SJSA1 (cell line): ENCODE measurements at places on chromosomes 4 and X. TPM values are rescaled to one million over a fixed set of nuclear protein-coding genes. Genes with fewer than 3 reads are reported as not detected.

GRCh38 chr4:6873291-6873690 is 36.3 kb upstream of the TBC1D14 start:
- no peaks in the 10 kb centered on the region for H3K27me3 ChIP-seq
- no peaks in the 10 kb centered on the region for H3K4me1 ChIP-seq
- no peak for DNase-seq
- H3K27ac ChIP-seq = no peak overlapping the region

DNA sequence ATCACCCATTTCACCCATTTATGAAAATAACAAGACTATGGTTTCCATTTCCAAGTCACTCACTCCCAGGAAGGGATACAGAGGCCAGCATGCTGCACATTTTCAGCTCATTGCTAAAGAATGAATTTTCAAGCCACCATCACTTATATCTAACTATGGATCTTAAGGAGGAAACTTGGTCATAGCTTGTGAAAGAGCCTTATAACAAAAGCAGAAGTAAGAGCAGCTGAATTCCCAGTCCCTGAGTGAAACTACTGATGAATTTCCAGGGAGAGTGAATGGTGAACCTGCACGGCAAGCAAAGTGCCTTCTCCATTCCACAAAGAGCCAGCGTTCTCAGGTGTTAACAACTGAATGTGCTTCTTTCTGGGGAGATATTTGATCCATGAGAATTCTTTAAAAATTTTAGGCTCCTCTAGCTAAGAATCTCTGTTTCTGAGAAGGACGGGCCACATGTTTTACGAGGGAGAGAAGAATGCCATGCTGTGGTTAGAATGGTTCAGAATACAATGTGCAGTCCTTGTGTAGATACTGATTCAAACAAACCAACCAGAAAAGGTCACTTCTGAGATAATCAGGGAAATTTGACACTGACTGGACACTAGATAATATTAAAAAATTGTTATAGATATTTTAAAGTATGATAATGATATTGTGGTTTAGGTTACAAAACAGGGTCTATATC is 24.0 kb downstream of the BTC start:
- DNase-seq = no peak
- no peak overlapping the region for H3K4me3 ChIP-seq
- no peaks in the 10 kb centered on the region for H3K36me3 ChIP-seq
- H3K27me3 ChIP-seq = no peaks in the 10 kb centered on the region

DNA sequence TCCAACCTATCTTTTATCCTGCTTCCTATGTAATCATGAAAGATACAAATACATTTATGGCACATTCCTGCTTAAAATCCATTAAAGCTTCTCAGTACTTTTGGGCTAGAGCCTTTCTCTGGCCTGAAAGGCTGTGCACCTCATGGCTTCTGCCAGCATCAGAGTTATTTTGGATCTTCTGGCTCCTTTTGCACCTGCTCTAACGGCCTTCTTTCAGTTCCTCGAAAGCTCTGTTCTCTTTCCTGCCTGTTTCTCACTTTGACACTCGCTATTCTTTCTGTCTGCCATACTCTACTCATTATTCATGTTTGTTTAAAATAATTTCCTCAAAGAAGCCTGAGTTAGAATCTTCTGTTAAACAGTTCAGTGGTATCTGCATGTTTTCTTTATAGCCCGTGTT is 86.0 kb downstream of the LRP2BP start:
- no peak overlapping the region for H3K27ac ChIP-seq
- DNase-seq = no peak
- peaks cover 14% of the 10 kb centered on the region for H3K36me3 ChIP-seq
- no peaks in the 10 kb centered on the region for H3K27me3 ChIP-seq
- H3K4me1 ChIP-seq = peaks cover 22% of the 10 kb centered on the region

S100P gene
- total RNA-seq = not detected in 2 replicates

DNA sequence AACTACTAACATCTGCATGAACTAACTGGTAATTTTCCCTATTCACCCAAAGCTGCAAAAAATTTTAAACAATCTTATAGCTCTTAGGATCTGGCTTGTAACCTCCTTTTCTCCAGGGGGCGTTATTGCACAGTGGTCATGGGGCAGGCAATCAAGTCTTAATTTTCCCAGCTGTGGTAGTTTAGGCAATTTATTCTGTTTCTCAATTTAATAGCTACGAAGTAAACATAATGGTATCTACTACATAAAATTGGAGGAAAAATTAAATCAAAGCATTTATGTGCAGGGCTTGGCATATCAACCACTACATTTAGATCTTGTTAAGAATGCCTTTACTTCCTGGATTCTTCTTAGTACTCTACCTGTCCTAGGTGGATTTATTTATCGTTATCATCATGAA is 137.4 kb upstream of the GUCY1A1 start:
- no peaks in the 10 kb centered on the region for H3K4me1 ChIP-seq
- no peaks in the 10 kb centered on the region for H3K36me3 ChIP-seq
- no peak overlapping the region for H3K4me3 ChIP-seq
- H3K27me3 ChIP-seq = no peaks in the 10 kb centered on the region
- no peak overlapping the region for H3K27ac ChIP-seq

- H3K27me3 ChIP-seq = no peaks in the 10 kb centered on the region
- no peak overlapping the region for H3K4me3 ChIP-seq
- no peak overlapping the region for H3K27ac ChIP-seq
- H3K36me3 ChIP-seq = 0 out of 2 replicates have a peak, but pooled peaks cover 3% of the 10 kb centered on the region
- DNase-seq = no peak
Observed at GRCh38 chrX:48940404-48940955, 16.9 kb downstream of the OTUD5 start.

DNA sequence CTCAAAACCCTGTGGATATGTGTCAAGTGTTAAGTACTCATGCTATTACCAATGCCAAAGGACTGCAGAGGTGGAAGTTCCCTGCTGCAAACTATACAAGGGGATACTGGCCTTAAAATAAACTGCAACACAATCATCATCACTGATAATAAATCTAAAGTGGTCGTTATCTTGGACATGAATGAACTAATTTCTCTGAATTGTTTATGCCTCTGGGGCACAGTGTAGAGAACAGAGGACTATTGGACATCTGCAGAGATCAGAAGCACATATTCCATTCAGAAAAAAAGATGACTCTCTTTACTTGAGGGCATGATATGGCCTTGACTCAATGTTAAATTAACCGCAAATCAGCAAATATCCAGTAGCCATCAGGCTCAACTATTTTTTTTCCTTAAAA is 542.6 kb upstream of the IGFBP7 start:
- no peak for DNase-seq
- no peak overlapping the region for H3K27ac ChIP-seq
- H3K4me3 ChIP-seq = no peak overlapping the region
- no peaks in the 10 kb centered on the region for H3K36me3 ChIP-seq

GRCh38 chr4:15434091-15434490 is 6.3 kb downstream of the C1QTNF7 start:
- no peak for DNase-seq
- peaks cover 5% of the 10 kb centered on the region; the same call in 1 of the 2 replicates for H3K4me1 ChIP-seq
- H3K27ac ChIP-seq = no peak overlapping the region
- no peaks in the 10 kb centered on the region for H3K27me3 ChIP-seq
- H3K4me3 ChIP-seq = no peak overlapping the region

GRCh38 chr4:142850478-142850877 is 4.4 kb upstream of the INPP4B start:
- DNase-seq = no peak
- no peaks in the 10 kb centered on the region for H3K36me3 ChIP-seq
- H3K27me3 ChIP-seq = peaks cover 33% of the 10 kb centered on the region
- H3K4me1 ChIP-seq = peaks cover 7% of the 10 kb centered on the region; the same call in 1 of the 2 replicates
- H3K27ac ChIP-seq = no peak overlapping the region

GRCh38 chrX:13894888-13895565 is 78.1 kb upstream of the GPM6B start:
- no peaks in the 10 kb centered on the region for H3K27me3 ChIP-seq
- no peaks in the 10 kb centered on the region for H3K4me1 ChIP-seq
- no peak for DNase-seq
- no peak overlapping the region for H3K27ac ChIP-seq

PTCHD1 gene
- total RNA-seq = not detected in 2 replicates

- no peak overlapping the region for H3K27ac ChIP-seq
- DNase-seq = no peak
- no peaks in the 10 kb centered on the region for H3K4me1 ChIP-seq
- no peaks in the 10 kb centered on the region for H3K27me3 ChIP-seq
- no peaks in the 10 kb centered on the region for H3K36me3 ChIP-seq
Observed at GRCh38 chrX:1041091-1041490, 171.4 kb downstream of the CRLF2 start.

DNA sequence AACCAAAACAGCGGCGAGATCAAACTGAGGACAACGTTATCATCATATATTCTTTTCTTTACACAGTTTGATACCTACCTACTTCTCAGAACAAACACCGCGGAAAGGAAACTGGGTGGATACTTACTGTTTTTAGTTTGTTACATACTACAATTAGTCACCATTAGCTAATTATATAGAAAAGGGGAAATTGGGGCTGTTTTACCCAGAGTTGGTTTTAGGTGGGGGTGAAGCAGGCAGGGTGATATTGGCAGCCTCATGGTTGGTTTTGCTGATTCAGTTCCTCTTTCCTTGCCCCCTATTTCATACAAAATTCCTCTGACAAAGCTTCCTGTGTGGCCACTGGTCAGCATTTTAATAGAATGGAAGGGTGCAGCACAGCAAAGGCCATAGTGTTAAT is 77.8 kb downstream of the SORBS2 start:
- peaks cover 30% of the 10 kb centered on the region for H3K4me1 ChIP-seq
- no peak for DNase-seq
- no peaks in the 10 kb centered on the region for H3K36me3 ChIP-seq
- no peak overlapping the region for H3K4me3 ChIP-seq

- no peaks in the 10 kb centered on the region for H3K4me1 ChIP-seq
- peaks cover 5% of the 10 kb centered on the region; the same call in 1 of the 2 replicates for H3K36me3 ChIP-seq
- no peak for DNase-seq
- no peak overlapping the region for H3K27ac ChIP-seq
Observed at GRCh38 chrX:111695297-111695880, 14.4 kb downstream of the ALG13 start.

CSAG1 gene
- total RNA-seq = not detected in 2 replicates

- peaks cover 7% of the 10 kb centered on the region for H3K27me3 ChIP-seq
- H3K4me1 ChIP-seq = no peaks in the 10 kb centered on the region
- DNase-seq = no peak
- no peak overlapping the region for H3K4me3 ChIP-seq
- H3K36me3 ChIP-seq = no peaks in the 10 kb centered on the region
- H3K27ac ChIP-seq = no peak overlapping the region
Observed at GRCh38 chr4:173834151-173834550, 304.1 kb upstream of the HAND2 start.

DNA sequence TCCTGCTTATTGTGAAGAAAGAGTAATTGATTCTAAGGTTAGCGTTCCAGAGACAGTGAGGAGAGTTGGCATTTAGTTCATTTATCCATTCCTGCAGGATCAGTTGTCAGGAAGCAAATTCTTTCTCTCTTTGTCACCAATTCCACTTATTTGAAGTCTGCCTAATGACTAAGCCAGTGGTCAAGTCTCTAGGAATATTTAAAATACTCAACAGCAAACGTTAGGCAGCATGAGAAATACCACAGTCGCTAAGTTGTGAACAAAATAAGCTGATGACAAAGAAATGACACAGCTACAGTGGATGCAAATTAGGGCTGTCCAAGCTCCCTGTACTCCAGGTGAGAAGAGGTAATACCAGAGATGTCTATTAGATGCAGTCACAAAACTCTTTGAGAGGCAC is 6.6 kb upstream of the MAGEB17 start:
- H3K27me3 ChIP-seq = no peaks in the 10 kb centered on the region
- peak overlapping the region; percentile 91 for H3K27ac ChIP-seq
- DNase-seq = peak; percentile 78

DNA sequence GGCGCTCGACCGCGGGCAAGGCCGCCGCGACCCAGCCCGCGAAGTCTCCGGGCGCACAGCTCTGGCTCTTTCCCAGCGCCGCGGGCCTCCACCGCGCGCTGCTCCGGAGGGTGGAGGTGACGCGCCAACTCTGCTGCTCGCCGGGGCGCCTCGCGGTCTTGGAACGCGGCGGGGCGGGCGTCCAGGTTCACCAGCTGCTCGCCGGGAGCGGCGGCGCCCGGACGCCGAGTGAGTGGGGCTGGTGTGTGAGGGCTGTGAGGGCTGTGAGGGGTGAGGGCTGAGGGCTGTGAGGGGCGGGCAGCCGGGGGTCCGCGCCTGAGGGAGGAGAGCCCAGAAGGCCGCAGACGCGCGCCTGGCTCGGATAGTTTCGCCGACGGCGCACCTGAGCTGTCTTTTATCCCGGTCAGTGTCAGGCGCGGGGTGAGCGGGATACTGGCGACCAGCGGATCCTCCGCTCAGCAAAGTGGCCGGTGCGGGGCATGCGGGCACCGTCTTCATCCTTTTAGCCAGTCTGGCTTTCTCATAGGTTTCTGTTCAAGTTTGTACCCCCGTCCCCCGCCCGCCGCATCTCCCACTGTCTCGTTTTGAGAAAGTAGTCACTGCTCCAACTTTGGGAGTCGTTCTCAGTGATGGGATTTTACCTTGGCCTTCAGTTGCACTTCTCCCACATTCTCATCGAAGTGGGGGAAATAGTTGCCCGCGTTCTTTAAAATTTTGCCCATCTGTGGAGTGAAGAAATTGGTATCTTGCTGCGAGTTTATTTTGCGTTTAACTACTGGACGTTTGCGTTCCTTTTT is 586 bp downstream of the HERC5 start:
- H3K4me3 ChIP-seq = peak overlapping the region; percentile 53
- no peaks in the 10 kb centered on the region for H3K36me3 ChIP-seq
- H3K27me3 ChIP-seq = peaks cover 16% of the 10 kb centered on the region
- H3K27ac ChIP-seq = no peak overlapping the region
- peak; percentile 48 for DNase-seq

GRCh38 chr4:78129383-78130108 is 72.4 kb downstream of the FRAS1 start:
- no peaks in the 10 kb centered on the region for H3K36me3 ChIP-seq
- no peak for DNase-seq
- no peaks in the 10 kb centered on the region for H3K4me1 ChIP-seq
- H3K4me3 ChIP-seq = no peak overlapping the region

ZNF732 gene
- not detected in 2 replicates for total RNA-seq

DNA sequence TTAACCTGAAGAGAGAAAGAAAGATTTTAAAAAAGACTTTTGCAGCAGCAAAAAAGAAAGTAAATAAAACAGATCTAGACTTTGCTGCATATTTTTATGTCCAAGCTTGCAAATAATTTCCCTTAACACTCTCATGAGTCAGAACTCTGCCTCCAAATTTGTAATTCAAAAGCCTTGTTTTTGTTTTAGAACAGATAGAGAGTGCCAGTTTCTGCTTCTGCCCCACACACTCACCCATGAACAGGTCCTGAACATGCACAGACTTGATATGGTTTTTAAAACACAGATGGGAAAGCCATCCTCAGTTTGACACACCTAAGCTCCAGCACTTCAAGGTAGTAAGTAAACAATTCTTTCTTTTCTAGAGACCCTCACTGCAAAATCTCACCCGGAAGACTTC is 39.7 kb upstream of the VCX3B start:
- H3K27me3 ChIP-seq = no peaks in the 10 kb centered on the region
- H3K4me1 ChIP-seq = peaks cover 8% of the 10 kb centered on the region
- no peak overlapping the region for H3K27ac ChIP-seq
- H3K36me3 ChIP-seq = no peaks in the 10 kb centered on the region

DNA sequence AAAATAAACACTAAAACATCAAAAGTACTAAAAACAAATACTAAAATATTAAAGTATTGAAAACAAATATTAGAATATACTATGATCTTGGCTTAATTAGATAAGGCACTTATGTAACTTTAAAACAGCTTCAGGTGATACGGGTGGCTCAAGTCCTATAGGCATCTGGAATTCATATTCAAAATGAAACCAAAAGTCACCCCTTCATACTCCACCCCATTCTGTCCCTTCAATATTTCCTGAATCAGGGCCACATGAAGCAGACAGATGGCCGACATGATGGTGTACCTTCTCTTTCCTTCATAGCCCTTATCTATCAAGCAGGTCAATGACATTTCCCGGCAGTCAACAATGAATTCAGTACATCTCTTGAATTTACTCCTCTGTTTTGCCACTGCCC is 71.9 kb upstream of the MAGEB10 start:
- no peaks in the 10 kb centered on the region for H3K27me3 ChIP-seq
- no peaks in the 10 kb centered on the region for H3K4me1 ChIP-seq
- H3K27ac ChIP-seq = no peak overlapping the region
- DNase-seq = no peak
- H3K4me3 ChIP-seq = no peak overlapping the region
- no peaks in the 10 kb centered on the region for H3K36me3 ChIP-seq

STK26 gene
- total RNA-seq = 0.11 TPM in 1 of 2 replicates, not detected in the other

PABPC5 gene
- total RNA-seq = 0.61 and 1.4 TPM in 2 replicates
